Erythroblast (primary cell): ENCODE measurements at places on chromosomes 16 and 17.

DNA sequence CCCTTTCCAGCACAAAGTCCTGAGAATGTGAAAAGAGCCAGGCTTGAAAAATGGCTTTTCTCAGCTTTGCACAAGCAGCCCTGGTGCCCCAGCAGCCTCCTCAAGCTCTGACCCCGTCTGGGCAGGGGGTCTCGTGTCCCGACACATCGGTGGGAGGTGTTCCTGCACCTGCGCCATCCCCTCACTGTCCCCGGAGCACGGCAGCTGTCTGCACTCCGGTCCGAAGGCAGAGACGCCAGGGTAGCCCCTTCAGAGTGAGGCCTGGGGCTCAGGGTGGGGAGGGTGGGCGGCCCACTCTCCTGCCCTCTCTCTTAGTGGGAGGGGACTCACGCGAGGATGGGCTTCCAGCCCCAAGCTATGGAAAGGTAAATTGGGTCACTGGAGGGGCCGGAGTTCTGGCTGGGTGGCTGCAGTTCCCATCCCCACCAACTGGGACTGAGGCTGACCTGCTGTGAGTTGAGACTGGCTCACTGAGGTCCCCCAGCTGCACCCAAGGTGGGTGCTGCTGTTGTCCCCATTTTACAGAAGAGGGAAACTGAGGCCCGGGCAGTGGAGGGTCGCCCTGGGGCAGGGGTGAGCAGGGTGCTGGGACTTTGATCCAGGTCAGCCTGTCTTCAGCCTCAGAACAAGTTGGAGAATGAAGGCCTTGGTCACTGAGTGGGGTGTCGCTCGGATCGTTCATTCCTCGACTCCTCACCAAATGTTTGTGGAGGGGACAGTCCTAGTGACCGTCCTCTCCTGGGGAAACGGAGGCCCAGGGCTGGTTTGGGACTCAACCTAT, 2.3 kb upstream of the BAIAP3 start:
- DNase-seq, result no peak

- no peak for DNase-seq
Measured at GRCh38 chr17:70621566-70621965, 452.2 kb downstream of the KCNJ2 start.

DNA sequence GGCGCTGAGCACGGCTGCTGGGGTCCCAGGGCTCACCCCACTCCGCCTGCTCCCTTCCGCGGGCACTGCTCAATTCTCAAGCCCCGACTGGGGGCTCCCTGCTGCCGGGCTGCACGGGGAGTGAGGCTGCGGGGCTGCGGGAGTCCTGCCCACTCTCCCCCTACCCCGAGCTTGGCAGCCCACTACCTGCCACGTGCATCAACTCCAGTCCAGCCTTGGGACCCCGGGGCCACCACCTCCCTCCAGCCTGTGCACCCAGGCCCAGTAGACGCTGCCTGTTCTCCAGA, 43.3 kb upstream of the SSTR5 start:
- no peak for DNase-seq

GRCh38 chr16:55530316-55530856, 21.5 kb downstream of the LPCAT2 start:
- no peak for DNase-seq

DNA sequence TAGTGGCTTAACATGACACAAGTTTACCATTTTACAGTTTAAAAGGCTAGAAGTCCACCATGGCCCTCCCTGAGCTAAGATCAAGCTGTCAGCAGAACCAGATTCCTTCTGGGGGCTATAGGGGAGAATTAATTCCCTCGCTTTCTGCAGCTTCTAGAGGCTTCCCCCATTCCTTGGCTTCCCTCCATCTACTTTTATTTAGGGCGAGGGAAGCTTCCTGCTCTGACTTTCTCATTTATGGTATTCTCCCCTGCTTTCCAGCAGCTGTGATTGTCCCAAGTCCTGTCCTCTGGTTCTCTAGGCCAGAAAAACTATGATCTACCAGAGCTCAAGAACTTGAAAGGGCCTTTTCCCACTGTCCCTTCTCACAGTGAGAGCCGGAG, 4.3 kb downstream of the CETP start:
- DNase-seq, result no peak

DNA sequence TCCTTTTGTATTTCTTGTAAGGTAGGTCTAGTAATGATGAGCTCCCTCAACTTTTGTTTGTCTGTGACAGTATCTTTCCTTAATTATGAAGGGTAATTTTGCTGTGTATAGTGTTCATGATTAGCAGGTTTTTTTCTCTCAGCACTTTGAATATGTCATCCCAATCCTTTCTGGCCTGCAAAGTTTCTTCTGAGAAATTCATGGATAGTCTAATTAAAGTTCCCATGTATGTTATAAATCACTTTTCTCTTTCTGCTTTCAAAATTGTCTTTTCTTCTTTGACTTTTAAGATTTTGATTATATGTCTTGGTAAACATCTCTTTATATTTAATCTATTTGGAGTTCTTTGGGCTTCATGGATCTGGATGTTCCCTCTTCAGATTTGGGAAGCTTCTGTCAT, 54.3 kb upstream of the ZKSCAN2 start:
- no peak for DNase-seq
